ENCODE measurements at places on chromosomes 13 and 19. TPM values are rescaled to one million over a fixed set of nuclear protein-coding genes. Genes with fewer than 3 reads are reported as not detected.

Gene ZNF723
- not detected for total RNA-seq

Gene CPT1C
- total RNA-seq = 2.0 TPM

Gene TEX101
- not detected for total RNA-seq

Gene CCNE1
- 12.4 TPM for total RNA-seq

Gene ZNF90
- total RNA-seq = 1.6 TPM

Gene NPAS1
- 0.46 TPM for total RNA-seq

Gene RAP2A
- 19.5 TPM for total RNA-seq

Gene ZNF491
- total RNA-seq = 0.11 TPM

Gene FAM83E
- total RNA-seq = 0.08 TPM

Gene SIX5
- total RNA-seq = 10.8 TPM

Gene SCAF1
- total RNA-seq = 35.2 TPM

Gene SMAD9
- 0.39 TPM for total RNA-seq

Gene ZNF99
- not detected for total RNA-seq

Gene DAPK3
- total RNA-seq = 74.7 TPM

Gene ZNF471
- 1.9 TPM for total RNA-seq

Gene SIGLEC14
- not detected for total RNA-seq
